ENCODE measurements at places on chromosomes 5 and 9.

DNA sequence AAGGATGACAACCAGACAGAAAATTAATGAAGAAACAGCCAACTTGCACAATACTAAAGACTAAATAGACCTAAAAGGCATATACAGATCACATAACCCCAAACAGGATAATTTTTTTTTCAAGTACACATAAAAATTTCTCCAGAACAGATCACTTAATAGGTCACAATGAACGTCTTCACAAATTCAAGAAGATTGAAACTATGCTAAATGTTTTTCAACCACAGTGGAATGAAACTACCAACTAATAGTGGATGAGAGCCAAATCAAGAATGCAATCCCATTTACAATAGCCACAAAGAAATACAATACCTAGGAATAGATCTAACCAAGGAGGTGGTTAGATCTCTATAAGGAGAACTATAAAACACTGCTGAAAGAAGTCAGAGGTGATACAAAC, 145.8 kb downstream of the TMEM232 start:
- no peak for DNase-seq

- no peak for DNase-seq
Measured at GRCh38 chr9:2559192-2560152, 62.1 kb upstream of the VLDLR start.

- no peak for DNase-seq
Measured at GRCh38 chr5:126446498-126447224, 23.5 kb downstream of the GRAMD2B start.

DNA sequence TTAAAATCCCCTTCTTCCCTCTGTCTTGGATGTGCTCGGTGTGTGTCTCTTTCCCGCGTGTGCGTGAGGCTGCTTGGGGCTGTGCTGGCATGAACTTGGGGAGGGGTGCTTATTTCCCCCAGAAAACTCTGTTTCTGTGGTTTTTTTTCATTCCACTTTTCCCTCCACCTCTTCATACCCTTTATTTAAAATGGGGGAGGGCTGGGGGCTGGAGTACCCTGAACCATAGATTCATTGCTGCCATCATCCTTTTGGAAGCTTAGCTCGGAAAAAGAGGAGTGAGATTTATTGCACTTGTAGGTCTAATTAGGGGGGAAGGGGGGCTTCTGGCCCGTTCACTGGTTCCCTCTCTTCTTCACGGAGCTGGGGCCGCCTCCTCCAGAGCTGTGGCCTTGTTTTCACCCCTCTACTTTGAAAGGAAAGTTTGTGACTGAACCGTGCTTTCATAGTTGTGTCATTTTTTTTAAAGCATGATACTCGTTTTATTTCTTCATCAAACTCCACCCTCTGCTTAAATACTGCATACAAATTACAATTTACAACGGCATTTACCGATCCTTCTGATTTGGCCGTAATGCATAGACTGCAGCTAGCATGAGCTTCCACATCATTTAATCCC, 2.9 kb downstream of the NR2F1 start:
- peak; percentile 69 for DNase-seq

DNA sequence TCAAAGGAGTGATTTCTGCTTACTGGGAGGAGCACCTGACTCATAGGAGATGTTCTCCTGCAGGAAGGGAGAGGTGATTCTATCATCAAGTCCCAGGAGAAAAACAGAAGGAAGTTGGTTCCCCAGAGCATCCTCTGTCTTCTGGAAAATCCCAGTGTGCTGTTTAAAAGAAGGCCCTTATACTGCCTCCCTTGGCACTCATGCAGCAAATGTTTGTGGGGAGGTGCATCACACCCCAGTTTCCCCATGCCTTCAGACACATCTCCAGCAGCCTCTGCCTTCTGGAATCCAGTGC, 63.1 kb downstream of the PPARGC1B start:
- no peak for DNase-seq

DNA sequence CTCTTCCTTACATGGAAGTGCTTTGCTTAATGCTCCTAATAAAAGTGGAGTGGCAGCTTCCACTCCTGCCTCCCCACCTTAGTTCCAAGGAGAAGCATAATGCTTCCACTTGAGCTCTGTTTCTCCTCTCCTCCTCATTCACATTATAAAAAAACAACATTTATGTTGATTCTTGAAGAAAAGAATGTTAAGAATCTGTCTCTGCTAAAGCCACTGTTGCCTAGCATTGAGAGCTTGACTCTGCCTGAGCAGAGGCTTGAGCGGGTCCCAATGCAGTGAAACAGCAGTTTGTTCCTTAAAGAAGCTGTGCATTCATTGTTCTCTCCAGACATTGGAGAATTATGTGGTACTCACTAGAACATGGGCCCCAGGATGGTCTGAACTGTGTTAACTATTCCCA, 101.5 kb upstream of the GHR start:
- no peak for DNase-seq

DNA sequence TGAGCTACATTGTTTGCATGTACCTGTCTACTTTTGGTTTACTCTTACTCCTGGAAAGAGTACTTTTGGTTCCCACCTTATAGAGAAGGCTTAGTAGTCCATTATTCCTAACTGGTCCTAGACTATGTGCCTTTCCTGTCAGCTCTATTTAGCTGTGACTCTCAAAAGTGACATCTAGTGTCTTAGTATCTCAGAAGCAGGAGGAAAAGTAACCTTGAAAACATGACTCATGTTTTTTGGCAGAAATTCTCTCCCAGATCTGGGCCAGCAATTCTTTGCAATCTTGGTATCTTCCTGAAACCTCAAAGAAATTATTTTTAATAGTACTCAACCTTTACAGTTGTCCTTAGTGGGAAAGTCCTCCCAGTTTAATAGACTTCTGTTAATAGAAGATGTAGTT, 691.7 kb upstream of the SEMA6A start:
- no peak for DNase-seq

GRCh38 chr9:19127871-19128500, 694 bp upstream of the PLIN2 start:
- DNase-seq: no peak

GRCh38 chr9:4794691-4795090, 1.9 kb downstream of the RCL1 start:
- no peak for DNase-seq

DNA sequence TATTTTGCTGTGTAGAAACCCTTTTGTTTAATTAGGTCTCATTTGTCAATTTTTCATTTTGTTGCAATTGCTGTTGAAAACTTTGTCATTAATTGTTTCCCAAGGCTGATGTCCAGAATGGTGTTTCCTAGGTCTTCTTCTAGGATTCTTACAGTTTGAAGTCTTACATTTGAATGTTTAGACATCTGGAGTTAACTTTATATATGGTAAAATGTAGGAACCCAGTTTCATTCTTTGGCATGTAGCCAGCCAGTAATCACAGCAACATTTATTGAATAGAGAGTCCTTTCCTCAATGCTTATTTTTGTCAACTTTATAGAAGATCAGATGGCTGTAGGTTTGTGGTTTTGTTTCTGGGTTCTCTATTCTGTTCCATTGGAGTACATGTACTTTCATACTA, 1290.8 kb upstream of the CDH9 start:
- DNase-seq: no peak

- no peak for DNase-seq
Measured at GRCh38 chr5:181024245-181025064, 15.6 kb upstream of the BTNL9 start.

GRCh38 chr9:116895961-116896360, 208.9 kb downstream of the TRIM32 start:
- DNase-seq: no peak

GRCh38 chr5:141757402-141757801, 75.4 kb upstream of the ARAP3 start:
- DNase-seq: no peak

GRCh38 chr5:37835380-37835973, 4.4 kb downstream of the GDNF start:
- DNase-seq: no peak

DNA sequence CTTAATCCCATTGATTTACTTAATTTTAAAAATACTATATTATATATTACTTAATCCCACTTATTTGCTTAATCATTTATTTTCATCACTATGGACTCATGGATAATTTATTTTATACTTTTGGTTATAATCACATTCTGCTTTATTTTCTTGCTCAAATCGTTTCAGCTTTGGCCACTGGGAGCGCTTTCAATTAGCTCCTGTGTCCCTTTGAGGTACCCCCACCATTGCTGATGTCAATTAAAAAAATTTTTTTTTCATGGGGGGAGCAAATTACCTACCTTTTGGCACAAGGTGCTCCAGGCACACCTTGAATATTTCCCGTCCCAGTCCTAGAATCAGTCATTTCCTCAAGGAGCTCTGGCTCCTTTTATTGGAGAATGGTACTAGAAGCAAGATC, 1.4 kb upstream of the TRIO start:
- DNase-seq: no peak

DNA sequence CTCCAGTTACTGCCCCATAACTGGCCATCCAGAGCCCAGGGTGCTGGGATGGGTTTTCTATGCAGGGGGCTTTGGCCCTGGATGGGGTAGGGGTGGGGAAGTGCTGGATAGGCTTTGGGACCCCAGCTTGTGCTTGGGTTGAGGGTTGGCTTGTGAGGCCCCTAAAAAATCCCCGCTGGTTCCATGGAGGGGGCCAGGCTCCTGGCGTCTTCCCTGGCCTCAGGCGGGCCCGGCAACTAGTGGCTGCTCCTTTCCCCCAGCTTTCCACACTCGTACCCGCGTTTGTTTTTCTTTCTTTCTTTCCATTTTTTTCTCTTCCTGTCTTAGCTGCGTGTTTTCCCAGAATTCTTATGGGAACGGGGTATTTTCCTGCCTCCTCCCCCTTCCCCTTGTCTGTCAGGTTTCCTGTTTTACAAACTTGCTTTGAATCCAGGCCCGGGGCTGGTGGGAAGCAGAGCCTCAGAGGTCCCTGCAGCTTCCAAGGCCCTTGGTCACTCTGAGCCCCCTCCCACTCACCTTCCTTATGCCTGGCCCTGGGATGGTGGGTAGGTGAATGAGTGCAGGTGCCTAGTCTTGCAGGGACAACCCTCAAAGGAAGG, 40.2 kb downstream of the RGS3 start:
- DNase-seq: no peak

DNA sequence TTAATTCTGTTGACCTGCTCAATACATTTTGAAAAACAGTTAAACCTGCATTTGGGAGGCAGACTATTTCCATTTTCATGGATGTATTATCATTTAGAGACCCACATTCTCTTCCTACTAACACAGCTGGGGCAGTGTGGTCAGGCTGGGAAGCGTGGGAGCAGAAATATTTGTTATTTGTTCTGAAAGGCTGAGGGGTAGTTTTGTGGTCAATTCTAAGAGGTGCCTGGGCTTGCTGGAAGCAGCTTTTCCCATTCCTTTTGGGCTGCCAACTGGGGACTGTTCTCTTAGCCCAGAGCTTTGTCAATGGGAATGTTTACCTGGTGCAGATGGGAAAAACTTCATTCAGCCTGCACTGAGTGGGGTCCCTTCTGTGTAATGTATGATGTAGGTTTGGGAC, 171.4 kb upstream of the DAP start:
- peak; percentile 88 for DNase-seq

DNA sequence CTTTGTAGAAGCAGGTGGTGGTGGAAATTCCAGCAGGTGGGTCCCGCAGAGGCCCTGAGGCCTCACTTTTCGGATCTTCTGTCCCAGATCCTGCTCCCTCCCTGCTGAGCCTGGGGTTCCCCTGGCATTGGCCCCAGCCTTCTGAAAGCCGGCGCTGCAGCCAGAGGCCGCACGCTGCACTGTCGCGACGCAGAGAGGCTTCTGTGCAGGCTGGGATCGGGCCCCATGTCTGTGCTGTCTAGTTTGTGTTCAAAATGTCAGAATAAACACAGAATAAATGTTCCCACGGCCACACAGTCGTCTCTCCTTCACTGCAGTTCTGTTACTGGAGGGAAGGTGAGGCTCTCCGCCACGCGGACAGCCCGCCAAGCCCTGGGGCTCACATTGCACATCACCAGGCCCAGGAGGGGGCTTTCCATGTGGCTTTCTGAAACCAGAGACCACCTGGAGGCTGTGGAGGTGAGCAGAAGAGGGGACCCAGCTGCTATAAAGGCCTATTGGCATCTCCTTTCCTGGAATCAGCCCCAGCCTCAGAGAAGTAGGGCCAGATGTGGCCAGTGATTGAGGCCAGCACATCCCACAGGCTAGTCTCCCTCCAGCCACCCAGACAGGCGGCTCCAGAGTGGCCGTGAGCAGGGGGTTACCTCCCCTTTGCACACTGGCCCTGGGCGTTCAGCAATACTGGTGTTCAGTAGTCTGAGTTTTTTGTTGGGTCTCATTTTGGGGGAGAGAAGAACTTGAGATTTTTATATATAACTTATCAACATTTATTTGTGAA, 46.5 kb downstream of the USP20 start:
- DNase-seq: no peak

- DNase-seq: no peak
Measured at GRCh38 chr5:135851186-135851914, 16.9 kb downstream of the SLC25A48 start.

DNA sequence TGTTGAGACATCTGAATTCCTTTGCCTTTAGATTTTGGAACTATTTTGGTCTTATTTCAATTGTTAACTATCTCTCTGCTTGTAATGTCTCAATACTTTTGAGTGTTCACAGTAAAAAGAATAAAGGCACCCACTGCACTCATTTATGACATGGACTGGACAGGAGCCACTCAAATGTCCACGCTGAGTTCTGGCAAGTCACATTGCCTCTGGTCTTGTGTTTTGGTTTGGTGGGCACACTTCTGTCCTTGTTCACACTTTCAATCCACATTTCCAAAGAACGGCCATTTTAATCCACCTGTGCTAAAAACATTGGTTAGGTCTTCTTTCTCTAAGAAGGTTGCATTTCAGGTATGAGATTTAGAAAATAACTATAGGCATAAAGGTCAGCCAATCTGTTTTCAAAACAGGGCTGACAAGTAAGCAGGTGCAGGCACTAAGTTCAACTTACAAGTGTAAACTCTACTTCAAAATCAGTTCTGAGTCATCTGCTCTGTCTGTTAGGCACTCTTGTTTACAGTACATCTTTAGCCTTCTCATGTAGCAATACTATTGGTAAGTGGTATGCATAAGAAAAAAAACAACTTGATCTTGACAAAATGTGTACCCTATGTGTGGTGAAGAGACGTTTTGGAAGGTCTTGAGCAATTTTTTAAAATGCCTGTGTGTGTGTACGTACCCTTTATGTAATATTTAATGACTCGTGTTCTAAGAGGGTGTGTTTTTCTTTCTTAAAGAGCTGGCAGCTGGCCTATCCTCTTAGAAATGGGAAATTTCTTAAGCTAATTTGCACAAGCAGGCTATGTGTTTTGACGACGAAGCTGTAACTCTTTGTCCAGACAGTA, 31.5 kb upstream of the ZFAND5 start:
- no peak for DNase-seq

GRCh38 chr5:143882520-143882919, 70.6 kb downstream of the HMHB1 start:
- DNase-seq: no peak

GRCh38 chr5:109911731-109912130, 222.0 kb downstream of the MAN2A1 start:
- DNase-seq: no peak

- no peak for DNase-seq
Measured at GRCh38 chr9:76643399-76644117, 120.7 kb upstream of the PCA3 start.

GRCh38 chr5:137223324-137224295, 275.5 kb downstream of the SPOCK1 start:
- no peak for DNase-seq

All from NCI-H748 treated with DMSO at 0.1 percent for 48 hours (cell line).